Thymus (tissue), 14 donors: ENCODE measurements at places on chromosomes 6 and 20.

DNA sequence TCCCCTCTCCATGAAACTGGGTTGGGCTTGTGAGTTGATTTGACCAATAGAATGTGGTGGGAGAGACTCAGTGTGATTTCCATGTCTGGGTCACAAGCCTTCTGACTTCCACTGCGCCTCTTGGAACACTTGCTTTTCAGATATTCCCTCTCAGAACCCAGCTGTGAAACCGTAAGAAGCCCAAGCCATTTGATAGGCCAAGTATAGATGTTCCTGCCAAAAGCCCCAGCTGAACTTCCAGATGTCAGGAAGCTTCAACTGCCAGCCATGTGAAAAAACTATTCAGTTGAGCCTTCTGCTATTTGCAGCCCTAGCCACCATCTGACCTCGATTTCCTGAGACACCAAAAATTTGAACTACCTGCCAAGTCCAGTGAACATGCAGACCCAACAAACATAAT lies 387.8 kb upstream of the GJE1 start:
- no peak for DNase-seq

DNA sequence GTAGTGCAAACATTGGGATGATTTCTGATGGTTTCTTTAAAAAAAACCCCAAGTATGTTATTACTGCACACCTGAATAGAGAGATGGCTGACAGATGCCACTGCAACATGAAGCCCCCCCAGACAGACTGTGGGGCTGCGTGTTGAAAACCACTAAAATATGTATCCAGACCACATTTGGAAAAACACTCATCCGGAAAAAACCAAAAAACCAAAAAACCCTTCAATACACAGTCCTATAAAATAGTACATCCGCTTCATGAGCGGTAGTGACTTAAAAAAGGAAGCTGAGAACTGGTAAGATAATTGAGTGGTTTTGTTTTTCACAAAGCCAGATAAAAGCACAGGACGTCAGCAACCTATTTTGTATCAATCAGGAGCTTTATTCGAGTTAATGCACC lies 47.1 kb upstream of the EDN3 start:
- no peak for DNase-seq

GRCh38 chr20:37565134-37565811 lies 37.6 kb upstream of the BLCAP start:
- no peak for DNase-seq

GRCh38 chr6:100577425-100577824 lies 112.7 kb upstream of the SIM1 start:
- DNase-seq = peak; percentile 22

GRCh38 chr6:115573861-115574260 lies 486.8 kb downstream of the FRK start:
- no peak for DNase-seq

- DNase-seq = no peak
These were observed 52.6 kb upstream of the CD93 start for GRCh38 chr20:23138682-23139081.

DNA sequence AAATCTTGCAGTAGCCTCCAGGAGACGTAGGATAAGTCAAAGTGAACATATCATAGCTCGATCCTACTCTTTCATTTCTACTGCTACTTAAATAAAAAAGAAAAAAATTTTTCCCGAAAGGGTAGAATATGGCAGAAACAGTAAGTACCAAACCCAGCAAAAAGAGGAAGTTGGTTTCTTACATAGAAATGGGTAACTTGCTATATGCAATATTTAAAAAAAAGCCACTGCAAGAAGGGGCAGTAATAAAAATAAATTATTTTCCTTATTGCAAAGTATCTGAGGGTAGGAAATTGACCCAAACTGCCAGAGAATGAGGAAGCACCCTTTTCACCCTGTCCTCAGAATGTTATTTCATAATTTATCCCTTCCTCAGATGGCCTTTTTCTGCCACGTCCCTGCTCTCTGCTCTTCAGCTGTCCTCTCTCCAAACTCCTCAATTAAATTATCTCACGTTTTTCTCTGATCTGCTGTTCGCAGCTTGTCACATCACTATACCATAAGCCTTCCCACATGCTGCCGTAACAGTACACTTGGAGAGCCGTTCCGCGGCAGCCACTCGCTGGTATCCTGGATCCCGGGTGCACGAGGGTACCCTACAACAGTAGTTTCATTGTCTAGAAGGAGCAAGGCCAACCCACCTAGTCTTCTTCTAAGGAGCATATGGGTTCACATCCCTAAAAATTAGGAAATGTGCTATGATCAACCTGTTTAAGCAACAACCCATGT lies 149.6 kb downstream of the BACH2 start:
- no peak for DNase-seq

DNA sequence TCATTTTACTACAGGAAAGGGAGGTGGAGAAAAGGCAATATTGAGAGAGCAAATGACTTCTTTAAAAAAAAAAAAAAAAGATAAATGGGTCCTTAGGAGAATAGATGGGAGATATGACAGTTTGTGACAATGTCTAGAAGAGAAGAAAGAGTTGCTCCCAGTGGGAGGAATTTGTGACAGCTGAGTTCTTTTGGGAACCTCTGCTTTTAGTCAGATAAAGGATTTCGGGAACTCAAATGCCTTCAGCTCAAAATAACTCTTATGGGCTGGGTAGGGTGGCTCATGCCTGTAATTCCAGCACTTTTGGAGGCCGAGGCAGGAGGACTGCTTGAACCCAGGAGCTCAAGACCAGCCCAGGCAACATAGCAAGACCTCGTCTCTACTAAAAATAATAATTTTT lies 13.1 kb downstream of the TPD52L1 start:
- no peak for DNase-seq

- DNase-seq = no peak
These were observed 680.4 kb upstream of the IMPG1 start for GRCh38 chr6:76752841-76753240.
